ENCODE measurements at places on chromosomes 1 and 21.

- no peak for DNase-seq
These were observed 140.7 kb upstream of the VAMP3 start for GRCh38 chr1:7630378-7630777.

DNA sequence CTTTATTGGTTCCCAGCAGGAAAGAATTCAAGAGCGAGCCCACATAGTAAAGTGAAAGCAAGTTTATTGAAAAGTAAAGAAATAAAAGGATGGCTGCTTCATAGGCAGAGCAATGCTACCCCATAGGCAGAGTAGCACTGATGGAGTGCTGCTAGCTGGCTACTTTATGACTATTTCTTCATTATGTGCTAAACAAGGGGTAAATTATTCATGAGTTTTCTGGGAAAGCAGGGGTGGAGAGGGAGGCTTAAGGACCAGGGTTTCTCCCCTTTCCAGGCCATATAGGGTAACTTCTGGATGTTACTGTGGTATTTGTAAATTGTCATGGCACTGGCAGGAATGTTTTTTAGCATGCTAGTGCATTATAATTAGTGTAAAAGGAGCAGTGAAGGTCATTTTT lies 1271.4 kb downstream of the KCNT2 start:
- DNase-seq = no peak

GRCh38 chr1:2914702-2915101 lies 106.6 kb upstream of the ACTRT2 start:
- DNase-seq = no peak

DNA sequence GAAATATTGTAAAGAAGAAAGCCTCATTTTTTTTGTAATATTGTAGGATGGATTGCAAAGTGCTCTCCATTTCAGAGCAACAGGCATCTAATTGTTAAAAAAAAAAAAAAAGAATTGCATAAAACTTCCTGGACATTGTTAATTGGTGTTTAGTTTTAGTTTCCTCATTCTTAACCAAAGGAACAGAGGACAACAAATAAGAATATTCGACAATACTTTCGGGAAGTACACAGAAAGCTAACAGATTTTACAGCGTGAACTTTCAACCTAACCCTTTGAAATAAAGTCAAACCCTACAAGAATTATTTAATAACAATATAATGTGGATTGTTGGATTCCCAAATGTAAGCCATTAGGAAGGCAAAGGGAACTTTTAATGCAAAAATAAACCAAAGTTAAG lies 284.4 kb downstream of the KCNT2 start:
- DNase-seq = no peak

- DNase-seq = no peak
These were observed 20.0 kb downstream of the CCDC185 start for GRCh38 chr1:223413216-223413615.

- DNase-seq = no peak
These were observed 163.0 kb downstream of the GRIK3 start for GRCh38 chr1:36871146-36871971.

Measured in hematopoietic multipotent progenitor cell treated with erythropoietin and hydrocortisone succinate and interleukin-3 and kit ligand, for 4 days (in vitro differentiated cells).